ENCODE measurements at places on chromosomes 6 and 20. TPM values are rescaled to one million over a fixed set of nuclear protein-coding genes. Genes with fewer than 3 reads are reported as not detected.
A peak's percentile ranks its signal among the peaks of the same experiment; 100 is the strongest.

- DNase-seq = no peak
Observed at GRCh38 chr6:36413489-36414480, 26.3 kb upstream of the ETV7 start.

GRCh38 chr6:139135578-139136545, 982 bp downstream of the HECA start:
- peak; percentile 24 for DNase-seq

DNA sequence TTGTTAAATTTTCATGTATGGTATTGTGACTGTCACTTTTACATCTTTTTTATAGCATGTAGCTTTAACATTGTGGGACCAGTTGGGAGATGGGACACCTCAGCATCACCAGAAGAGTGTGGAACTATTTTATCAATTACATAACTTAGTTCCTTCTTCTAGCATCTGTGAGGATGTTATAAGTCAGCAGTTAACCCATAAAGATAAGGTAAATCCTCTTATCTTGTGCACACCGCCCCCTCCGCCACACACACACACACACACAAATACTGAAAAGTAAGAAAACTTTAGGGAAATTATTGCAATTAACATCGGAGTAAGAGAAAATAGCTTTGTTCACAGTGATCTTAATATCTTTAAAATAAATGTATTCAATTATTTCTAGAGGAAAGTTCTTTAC, 60.9 kb downstream of the PGM3 start:
- DNase-seq = no peak

PTCHD4 gene
- total RNA-seq = 8.5 TPM

COL11A2 gene
- 14.2 TPM for total RNA-seq

All from mesothelial cell of epicardium (in vitro differentiated cells).